ENCODE measurements at places on chromosomes 4 and X.

GRCh38 chrX:155893521-155893920 lies 12.4 kb downstream of the VAMP7 start:
- DNase-seq, result no peak

DNA sequence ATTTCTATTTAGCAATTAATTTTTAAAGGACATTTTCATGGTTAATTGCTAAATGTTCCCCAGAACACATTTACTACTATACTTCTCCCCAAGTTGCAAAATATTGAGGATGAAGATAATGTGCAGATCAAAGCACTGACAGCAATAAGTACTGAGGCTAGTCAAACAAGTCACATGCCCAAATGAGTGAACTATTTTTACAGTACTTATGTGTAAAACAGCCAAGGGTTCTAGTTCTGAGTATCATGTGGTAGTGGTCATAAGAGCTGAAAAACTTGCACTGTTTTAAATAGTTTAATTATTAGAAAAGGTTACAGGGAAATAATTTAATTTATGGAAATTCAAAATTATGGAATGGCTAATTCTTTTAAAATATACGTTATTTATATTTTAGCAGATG lies 3.8 kb downstream of the GALNTL6 start:
- no peak for DNase-seq

DNA sequence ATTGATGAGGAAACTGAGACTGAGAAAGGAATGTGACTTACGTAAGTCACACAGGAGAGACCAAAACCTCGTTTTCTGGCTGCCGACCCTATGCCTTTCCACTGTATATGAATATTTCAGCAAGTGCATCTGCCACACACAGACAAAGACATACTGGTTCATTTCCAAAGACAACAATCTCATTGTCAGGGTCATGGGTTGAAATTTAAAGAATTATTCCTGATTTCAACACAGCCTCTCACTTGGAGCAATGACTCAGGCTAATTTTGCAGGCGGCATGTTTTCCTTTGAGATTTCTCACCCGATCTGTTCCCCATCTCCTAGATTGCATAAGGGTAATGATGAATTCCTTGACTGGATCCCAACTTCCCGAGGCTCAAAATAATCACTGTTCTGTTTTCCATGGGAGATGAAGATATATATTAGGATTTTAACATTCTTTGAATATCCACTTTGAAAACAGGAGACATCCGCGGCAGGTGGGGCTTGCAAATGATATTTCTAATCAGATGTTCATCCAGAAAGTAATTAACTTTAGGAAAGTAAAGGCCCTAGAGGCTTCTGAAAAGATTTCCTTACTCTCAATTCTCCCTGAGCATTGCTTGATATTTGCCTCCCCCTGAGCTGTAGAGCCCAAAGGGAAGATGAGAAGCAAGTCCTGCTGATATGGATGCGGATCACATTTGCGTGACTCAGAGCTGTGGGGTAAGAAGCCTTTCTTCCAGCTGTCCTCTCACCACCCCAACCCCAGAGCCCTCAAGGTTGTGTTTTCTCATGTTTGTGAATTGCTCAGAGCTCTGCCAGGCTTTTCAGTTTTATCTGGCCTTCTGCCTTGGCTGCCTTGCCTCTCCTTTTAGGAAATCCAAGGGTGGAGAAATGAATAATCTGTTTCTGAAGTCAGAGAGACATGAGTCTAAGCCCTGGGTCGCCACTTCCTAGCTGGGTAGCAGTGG lies 361.1 kb upstream of the BOD1L1 start:
- DNase-seq, result no peak

DNA sequence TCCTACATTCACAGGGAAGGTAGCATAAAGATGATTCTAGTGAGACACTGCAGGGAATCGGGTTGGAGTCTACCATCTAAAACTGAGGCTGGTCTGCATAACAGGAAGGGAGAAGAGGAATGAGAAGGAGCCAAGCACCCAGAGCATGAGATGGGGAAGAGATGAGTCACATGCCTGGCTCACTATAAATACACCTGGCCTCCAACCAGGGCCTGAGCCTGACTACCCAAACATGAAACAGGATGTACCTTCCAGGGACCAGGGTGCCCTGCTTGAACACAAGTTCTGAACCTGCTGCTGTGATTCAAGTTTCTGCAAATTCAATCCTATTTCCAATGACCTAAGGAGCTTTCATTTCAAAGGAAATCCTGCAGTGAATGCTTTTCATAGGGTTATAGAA lies 24.9 kb downstream of the CD99L2 start:
- no peak for DNase-seq

DNA sequence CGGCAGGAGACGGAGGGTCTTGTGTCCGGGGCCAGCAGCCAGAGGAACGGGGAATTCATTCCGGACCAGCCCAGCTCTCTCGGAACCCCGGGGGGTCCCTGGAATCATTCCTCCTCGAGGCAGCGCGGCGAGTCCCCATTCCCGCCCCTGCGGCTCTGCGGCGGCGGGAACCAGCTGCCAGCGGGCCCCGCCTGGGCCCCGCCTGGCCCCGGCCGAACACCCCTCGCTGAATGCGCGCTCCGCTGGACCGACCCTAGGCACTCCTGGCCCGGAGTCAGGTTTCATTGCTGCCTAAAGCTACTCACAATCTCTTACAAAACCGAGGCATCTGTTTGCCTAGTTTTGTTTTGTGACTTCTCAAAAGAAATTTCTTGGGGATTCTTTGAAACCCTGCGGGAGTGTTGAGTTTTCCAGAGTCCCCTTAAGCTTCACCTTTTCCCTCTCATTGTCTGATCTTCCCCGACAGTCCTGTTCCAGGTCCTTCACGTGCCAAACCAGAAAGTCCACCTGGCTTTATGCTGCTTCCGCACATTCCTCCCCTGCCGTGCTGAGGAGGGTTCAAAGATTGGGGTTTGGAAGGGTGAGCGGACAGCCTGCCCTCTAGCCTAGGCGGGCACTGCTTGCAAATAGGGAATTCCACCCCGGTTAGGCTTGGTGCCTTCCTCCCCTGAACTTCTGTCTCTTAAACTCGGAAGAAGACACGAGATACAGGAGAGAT lies 789 bp downstream of the ARHGAP10 start:
- DNase-seq, result peak; percentile 21

DNA sequence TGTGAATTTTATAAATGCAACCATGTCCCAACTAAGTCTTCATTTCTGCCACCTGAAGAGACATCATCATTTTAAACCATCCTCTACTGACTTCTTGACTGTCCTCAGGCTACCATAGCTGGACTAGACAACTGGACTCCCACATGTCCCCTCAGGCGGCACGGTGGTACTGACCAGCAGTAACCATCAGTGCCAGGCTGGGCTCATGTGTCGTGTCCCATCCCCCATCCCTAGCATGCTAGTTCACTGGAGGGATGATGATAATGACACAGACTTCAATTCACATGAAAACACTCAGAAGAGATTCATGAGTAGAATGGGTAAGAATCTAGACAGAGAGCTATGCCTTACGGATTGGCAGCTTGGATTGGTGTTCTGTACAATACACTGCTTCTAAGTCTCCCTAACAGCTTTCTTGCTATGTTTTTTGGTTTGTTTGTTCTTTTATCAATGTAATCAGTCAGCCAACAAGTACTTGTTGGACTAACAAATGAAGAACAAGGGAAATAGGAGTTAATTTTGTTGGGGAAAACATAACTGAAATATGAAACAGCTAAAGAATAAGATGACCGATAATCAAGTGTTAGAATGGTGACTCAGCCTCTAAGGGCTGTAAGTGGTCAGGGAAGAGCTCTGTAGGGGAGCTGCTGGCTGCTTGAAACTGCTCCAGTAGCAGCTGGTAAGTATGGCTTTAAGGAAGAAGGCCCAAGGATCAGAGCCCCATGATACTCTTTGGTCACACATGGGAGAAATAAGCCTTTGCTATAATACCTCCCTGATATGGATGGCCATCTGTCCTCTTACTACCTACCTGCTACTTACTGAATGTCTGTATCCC lies 10.3 kb downstream of the ZDHHC9 start:
- DNase-seq, result no peak

- no peak for DNase-seq
These were observed 674.3 kb downstream of the IQCM start for GRCh38 chr4:149141391-149141790.

DNA sequence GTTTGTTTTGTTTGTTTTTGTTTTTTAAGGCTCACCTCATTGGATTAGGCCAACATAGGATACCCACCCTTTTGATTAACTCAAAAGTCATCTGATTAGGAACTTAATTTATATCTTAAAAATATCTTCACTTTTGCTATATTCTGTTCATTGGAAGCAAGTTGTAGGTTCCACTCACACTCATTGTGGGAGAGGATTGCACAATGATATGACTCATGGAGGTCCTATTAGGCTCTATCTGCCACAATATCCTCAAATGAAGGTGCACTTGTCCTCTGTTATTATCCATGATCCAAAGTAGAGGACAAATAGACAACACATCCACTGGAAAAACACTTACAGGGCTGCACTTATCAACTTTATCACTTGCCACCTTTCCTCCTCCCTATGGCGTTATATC lies 60.5 kb upstream of the ADAMTS3 start:
- no peak for DNase-seq

DNA sequence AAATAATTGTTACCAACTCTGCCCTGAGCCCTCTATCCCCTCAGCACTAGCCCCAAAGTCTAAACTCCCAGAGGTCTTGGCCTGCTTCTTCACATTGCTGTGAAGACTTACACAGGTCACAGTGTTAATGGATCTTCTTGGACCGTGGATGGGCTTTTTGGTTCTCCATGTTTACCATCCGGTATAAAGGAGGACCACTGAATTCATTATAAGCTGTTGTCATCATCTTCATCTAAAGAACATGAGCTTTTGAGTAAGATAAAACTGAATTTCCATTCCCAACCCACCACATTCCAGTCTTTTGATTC lies 8.5 kb downstream of the NUDT11 start:
- DNase-seq, result no peak

DNA sequence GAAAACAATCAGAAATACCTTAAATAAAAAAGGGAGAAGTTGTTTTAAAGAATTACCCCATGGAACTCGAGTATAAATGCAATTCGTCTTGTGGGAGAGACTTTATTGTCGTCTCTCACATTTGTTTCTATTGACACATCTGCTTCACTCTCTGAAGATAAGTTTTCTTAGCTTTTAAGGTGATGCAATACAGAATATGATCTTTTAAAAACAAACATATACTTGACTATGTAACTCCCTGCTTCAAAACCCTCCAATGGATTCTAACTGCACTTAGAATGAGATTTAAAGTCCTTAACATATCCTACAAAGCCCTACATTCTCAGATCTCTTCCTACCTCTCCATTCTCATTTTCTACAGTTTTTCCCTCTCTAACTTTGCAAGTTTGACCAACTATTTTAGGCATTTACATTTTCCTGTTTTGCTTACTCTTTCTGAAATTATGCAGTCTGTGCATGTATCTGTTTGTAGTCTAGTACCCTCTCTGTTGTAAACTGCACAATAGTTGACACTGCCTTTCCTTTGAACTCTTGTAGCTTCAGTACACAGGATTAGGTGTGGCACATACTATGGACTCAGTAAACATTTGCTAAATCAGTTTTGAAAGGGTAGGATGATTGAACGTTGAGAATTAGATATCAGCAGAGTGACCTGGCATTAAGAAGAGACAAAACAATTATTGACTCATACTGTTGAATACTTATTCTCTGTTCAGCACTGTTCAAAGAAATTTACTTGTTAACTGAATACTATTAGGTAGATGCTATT lies 59.8 kb downstream of the AGTR2 start:
- no peak for DNase-seq

DNA sequence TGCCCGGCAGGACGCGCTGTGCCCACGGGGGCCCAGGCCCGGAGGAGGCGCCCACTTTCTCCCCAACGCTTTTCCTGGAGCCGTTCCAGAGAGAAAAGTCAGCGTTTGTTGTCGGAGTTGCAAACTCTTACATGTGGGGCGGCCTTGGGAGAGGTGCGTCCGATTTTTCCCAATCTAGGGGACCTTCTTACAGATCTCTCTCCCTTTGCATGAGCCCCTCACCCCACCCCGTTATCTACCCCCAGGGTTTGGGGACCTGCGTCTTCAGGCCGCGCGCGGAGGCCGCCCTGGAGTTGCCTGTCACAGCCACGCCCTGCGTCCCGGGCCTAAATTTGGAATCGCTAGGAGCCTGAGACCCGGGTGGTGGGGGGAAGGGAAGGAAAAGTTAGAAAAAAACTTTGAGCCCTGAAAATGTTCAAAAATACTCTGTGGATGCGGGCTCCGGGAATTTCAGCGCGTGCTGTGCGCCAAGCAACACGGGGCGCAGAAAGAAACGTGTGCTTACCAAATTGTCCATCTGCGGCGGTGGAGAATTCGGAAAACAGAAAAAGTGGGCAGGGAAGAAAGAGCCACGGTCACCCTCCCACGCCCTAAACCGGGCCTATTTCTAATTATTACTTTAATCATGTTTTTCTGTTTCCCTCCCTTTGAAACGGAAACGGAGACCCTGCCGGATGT lies 587 bp downstream of the CD99 start:
- no peak for DNase-seq

DNA sequence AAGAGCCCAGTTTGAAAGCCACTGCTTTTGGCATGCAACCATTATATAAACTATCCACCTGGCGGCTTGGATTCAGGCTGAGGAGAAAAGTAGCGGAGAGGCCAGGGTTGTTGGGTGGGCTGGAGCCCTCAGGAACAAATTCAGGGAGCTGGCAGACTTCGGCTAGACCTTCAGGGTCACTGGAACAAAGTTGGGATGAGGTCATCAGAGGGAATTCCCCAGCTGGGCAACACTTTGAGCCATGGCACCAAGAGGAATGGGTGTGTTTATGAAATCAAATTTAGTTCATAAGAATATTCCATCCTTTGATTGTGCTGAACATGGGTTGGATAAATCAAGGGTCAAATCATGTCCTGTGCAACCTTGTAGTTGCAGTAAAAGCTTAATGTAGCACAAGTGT lies 22.0 kb downstream of the MTMR1 start:
- no peak for DNase-seq

DNA sequence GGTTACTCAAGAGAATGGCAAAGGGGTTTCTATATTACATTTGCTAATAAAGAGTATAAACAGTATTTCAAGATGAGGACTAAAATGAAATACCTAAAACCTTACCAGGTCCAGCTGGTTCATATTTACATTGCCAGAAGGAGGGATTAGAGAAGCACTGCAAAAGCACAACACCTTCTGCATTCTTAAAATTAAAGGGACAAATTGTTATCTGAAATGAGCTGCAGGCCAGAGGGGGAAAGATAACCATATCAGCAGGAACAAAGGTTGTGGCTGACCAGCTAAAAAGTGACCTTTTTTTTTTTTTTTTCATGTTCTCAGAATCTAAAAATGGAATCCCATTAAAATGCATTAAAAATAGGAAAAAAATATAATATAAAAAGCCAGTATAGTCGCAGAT lies 39.7 kb downstream of the AFF2 start:
- DNase-seq, result no peak

Measured in activated gamma-delta T cell (primary cell).